Left lobe of liver (tissue), 2 donors: ENCODE measurements at places on chromosomes 6 and 20.

- no peak for DNase-seq
These were observed 771.0 kb downstream of the QKI start for GRCh38 chr6:164185471-164185871.

DNA sequence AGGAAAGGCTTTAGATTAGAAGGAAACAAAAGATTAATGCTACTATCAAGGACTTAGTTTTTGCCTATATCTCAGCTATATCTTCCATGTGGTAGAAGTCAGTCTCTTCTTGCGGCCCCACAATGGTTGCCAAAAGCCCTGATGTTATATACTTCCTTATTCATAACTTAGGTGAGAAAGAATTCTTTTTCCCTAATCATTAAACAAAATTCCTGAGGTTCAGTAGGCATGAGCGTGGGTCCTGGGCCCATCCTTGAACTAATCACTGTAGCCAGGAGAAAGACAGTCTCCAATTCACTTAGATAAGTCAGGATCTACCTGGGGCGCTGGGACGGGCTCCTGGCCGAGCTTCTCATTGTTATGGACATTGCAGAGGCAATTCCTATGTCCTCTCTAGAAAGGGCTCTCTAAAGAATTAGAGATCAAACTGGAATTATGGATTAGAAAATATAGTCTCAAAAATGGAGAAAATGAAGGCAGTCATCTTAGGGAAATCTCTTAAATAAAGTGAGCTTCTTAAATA is 134.3 kb downstream of the KIF6 start:
- DNase-seq: no peak

GRCh38 chr20:32562495-32562911 is 22.6 kb downstream of the NOL4L start:
- no peak for DNase-seq

DNA sequence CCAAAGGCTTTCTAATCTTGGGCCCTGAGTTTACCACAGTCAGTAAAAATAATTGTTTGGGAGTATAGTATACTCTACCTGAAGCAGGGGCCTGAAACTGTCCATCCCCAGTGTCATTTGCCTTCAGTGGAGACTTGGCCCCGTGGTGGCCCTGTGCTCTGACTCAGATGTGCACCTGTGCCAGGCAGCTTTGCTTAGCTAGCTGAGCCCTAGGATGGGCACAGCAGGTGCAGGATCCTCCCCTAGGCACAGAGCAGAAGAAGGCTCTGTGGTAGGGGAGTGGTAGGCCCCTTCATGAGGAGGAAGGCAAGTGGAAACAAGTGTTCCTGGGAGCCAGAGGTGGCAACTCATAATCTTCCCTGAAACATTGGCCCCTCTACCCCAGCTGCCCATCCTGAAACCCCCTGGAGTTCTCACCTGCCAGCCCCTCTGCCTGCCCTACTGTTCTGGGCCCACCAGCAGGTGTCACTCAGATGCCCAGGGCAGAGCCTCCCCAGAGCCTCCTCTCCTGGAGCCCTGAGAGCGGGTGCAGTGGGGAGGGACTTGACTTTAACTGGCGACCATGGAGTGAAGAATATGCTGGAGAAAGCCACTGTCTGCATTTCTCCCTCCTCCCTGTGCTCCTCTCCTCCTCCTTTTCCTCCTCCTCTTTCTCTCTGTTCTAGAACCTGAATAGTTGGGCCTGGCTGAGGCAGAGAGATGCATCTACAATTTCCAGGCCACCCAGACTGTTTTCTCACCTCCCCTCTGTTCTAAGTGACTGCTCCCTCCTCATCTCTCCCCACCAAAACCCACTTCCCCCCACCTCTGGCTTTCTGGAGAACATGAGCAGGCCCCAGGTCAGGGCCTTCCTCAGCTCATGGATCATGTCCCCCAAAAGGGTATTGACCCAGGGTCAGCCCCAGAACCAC is 2.9 kb downstream of the CPNE5 start:
- no peak for DNase-seq

DNA sequence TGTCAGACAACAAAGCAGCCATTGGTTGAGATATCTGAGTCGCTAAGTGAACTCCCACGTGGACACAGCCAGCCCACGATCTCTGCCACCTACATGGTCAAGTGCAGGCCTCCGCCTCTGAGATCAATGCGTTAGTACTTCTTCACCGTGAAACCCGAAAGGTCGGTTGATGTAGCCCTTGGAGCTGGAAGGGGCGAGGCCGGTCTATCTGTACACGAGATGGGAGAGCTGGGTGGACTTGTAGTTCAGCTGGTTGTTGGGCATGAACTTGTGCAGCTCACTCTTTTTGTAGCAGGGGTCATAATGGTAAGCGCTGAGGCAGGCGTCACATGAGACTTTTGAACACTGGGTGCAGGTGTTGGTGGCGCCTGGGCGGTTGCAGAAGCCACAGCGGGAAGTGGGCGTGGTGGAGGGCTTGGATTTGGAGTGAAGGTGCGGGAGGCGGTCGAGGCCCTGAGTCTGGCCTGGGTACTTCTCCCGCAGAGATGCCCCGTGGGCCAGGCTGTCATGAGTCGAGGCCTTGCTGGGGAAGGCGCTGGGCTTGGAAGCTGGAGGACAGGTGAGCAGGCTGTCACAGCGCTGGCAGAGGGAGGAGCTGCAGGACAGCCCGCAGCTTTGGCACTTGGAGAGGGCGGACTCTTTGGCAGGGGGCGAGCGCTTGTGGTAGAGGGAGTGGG is 9.8 kb downstream of the SPATA2 start:
- DNase-seq: no peak

DNA sequence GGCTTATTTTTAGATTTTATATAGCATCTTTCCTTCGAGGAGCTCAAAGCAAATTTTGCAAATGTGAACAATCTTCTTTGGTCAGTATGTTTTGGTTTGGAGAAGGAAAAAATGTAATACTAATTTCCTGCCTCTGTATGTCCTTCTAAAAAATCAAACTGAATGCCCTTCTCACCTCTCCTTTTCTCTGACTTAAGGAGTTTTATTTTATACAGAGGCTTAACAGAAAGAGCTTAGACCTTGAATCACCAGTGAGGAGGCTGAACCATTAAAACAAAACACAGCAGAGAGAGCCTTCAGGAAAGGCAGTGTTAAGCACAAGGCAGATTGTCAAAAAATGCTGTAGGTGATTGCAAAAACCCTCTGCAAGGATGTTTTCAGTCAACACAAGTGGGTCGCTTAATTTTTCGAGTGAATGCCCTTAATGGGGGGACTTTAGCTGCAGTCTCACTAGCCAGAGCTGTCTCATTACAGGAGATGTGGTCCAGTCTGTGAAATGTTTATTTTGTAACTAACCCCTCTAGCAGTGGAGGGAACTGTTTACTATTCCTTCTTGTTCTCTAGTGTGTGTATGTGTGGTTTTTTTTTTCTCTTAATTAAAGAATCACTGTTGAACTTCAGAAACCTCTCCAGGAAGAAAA is 481.3 kb upstream of the CITED2 start:
- no peak for DNase-seq

GRCh38 chr20:2626853-2627541 is 25.4 kb upstream of the NOP56 start:
- DNase-seq: no peak

GRCh38 chr6:16413399-16413798 is 175.0 kb downstream of the GMPR start:
- no peak for DNase-seq

GRCh38 chr6:111184827-111185532 is 97.7 kb downstream of the SLC16A10 start:
- DNase-seq: no peak

- no peak for DNase-seq
These were observed 42.3 kb downstream of the CCDC170 start for GRCh38 chr6:151536188-151536479.

GRCh38 chr6:74366634-74367033 is 670.6 kb downstream of the CD109 start:
- no peak for DNase-seq

DNA sequence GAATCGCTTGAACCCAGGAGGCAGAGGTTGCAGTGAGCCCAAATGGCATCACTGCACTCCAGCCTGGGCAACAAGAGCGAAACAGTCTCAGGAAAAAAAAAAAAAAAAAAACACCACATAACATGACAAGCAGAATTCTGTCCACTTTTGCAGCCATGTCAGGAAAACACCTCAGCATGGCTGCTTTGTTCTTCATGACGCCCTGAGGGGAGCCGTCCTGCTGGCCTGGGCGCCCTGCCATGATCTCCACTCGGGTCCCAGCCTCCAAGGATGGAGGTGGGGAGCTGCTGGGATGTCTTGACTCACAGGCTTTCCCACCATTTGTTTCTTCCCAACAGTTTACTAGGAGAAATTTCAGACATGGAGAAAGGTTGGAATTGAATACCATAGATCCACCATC is 42.2 kb downstream of the SNX9 start:
- no peak for DNase-seq

- no peak for DNase-seq
These were observed 175.2 kb downstream of the ZDHHC14 start for GRCh38 chr6:157556144-157556645.
